ENCODE measurements at places on chromosomes 16 and 17.

- DNase-seq: no peak
Measured at GRCh38 chr16:49597796-49598195, 224.2 kb downstream of the C16orf78 start.

DNA sequence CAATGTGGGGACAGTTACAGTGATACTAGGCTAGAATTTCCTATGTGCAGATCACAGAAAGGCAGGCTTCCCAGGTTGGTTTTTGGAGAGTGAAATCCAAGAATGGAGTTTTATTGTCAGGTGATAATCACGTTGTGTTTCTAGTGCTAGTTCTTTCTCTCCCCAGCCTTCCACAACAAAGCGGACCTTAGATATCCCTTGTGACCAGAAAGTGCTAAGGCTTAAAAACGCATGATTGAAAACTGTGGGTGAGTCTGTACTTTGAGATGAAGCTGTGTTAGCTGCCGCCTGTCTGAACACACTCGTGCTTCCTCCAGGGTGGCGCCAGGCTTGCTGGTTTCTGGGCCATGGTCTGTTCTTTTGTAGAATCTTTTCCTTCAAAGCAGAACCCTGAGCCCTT lies 52.1 kb downstream of the BANP start:
- no peak for DNase-seq

GRCh38 chr17:68868708-68869107 lies 86.5 kb downstream of the ABCA8 start:
- no peak for DNase-seq

GRCh38 chr17:27381007-27381501 lies 75.2 kb upstream of the KSR1 start:
- DNase-seq: peak; percentile 23

- DNase-seq: peak; percentile 11
Measured at GRCh38 chr16:22324787-22325597, 27.8 kb downstream of the POLR3E start.

GRCh38 chr16:83200005-83200779 lies 573.4 kb downstream of the CDH13 start:
- peak; percentile 90 for DNase-seq

DNA sequence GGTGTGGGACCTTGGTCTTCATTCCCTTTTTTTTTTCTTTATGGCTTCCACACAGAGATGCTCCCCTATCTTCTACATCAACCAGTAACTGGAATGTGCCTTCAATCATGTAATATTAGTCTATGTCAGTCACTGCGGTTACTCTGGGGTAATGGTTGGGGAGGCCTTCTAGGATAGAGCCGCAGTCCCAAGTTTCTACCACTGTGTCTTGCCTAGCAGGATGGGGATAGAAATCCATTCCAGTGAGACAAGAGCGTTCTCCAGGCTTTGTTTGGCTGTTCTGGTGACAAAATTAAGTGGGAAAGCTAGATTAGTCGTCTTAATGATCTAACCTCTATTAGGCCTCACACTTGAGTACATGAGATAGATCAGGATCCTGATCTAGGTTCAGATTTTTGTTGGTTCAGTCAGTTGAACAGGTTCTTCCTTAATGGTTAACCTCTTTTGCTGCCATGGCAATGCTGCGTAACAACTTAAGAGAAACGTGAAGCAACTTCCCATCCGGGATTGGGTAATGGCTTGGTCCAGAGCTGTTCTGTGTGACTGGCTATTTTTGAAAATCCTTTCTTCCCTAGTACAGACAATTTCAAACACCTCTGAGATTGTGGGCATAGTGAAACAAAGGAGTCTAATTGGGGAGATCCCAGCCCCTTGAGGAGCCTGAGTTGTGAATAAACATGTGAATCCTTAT lies 8.7 kb downstream of the MSL1 start:
- no peak for DNase-seq

GRCh38 chr17:40168262-40168832 lies 8.9 kb upstream of the RAPGEFL1 start:
- peak; percentile 49 for DNase-seq

DNA sequence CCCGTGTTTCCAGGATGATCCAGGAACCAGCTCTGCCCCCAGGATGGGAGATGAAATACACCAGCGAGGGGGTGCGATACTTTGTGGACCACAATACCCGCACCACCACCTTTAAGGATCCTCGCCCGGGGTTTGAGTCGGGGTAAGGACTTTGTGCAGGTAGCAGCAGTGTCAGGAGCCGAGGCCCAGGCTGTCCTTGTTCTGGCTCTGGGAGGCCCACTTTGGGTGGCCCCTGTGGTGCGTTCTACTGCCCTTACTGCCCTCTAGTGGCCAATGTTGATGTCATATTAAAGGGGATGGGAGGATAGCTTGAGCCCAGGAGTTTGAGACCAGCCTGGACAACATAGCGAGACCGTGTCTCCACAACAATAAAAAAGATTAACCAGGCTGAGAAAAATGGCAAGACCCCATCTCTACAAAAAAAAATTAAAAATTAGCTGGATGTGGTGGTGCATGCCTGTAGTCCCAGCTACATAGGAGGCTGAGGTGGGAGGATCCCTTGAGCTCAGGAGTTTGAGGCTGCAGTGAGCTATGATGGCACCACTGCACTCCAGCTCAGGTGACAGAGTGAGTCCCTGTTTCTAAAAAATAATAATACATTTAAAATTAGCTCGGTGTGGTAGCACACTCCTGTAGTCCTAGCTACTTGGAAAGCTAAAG lies 20.9 kb upstream of the CLEC18A start:
- peak; percentile 23 for DNase-seq

DNA sequence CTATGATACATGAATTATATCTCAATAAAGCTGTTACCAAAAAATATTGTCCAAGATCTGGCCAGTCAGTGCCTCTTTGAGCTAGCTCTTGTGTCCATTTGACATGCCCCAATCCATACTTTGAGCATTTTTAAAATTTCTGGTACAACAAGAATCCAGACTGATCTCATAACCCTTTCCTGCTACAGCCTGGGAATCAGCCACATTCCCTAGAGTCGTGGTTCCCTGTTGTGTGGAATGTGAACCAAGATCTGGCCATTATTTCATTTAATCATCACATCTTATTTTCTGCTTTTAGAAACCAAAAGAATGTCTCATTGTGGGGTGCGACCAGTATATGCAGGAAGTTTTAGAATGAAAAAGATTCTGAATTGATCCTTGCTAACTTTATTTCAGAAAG lies 34.3 kb upstream of the RPRML start:
- no peak for DNase-seq

- peak; percentile 52 for DNase-seq
Measured at GRCh38 chr17:7997186-7997585, 5.2 kb upstream of the GUCY2D start.

GRCh38 chr17:46974086-46974485 lies 5.0 kb downstream of the RPRML start:
- DNase-seq: no peak

GRCh38 chr17:72423286-72423589 lies 302.4 kb downstream of the SOX9 start:
- DNase-seq: no peak

GRCh38 chr16:55529018-55529417 lies 20.1 kb downstream of the LPCAT2 start:
- DNase-seq: no peak

DNA sequence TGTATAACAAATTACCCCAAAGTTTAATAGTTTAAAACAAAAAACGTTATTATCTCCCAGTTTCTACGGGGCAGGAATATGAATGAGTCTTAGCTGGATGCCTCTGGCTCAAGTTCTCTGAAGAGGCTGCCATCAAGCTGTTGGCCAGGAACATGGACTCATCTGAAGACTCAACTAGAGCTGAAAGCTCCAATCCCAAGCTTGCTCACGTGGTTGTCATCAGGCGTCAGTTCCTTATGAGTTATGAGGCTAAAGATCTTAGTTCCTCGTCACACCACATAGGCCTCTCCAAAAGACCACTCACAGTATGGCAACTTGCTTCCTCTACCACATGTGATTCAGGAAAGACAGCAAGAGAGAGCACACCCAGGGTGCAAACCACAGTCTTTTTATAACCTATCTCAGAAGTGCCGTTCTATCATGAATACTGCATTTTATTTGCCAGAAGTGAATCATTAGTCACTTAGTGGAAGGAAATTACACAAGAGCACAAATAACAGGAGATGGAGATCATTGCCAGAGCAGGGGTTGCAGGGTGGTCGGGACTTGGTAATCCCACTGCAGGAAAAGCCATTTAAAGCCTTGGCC lies 48.7 kb upstream of the NLK start:
- no peak for DNase-seq

DNA sequence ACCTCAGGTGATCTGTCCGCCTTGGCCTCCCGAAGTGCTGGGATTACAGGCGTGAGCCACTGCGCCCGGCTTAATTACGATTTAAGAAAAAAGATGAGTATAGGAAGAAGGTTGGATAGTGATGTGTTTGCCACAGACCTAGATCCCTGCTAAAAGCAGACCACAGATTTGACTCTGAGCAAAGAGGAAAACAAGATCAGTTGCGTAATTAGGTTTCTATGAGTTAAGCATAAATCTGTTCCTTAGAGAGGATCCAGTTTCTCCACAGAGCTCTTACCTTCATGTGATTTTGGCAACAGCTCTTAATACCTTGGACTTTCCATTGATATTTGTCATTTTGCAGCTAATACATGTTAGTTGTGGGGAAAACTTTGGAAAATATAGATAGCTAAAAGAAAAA lies 31.1 kb downstream of the CDH1 start:
- no peak for DNase-seq

- DNase-seq: no peak
Measured at GRCh38 chr17:82789806-82790205, 37.9 kb downstream of the TBCD start.

GRCh38 chr17:82956726-82957468 lies 117.1 kb upstream of the ZNF750 start:
- no peak for DNase-seq

- no peak for DNase-seq
Measured at GRCh38 chr17:72409405-72410002, 288.7 kb downstream of the SOX9 start.

DNA sequence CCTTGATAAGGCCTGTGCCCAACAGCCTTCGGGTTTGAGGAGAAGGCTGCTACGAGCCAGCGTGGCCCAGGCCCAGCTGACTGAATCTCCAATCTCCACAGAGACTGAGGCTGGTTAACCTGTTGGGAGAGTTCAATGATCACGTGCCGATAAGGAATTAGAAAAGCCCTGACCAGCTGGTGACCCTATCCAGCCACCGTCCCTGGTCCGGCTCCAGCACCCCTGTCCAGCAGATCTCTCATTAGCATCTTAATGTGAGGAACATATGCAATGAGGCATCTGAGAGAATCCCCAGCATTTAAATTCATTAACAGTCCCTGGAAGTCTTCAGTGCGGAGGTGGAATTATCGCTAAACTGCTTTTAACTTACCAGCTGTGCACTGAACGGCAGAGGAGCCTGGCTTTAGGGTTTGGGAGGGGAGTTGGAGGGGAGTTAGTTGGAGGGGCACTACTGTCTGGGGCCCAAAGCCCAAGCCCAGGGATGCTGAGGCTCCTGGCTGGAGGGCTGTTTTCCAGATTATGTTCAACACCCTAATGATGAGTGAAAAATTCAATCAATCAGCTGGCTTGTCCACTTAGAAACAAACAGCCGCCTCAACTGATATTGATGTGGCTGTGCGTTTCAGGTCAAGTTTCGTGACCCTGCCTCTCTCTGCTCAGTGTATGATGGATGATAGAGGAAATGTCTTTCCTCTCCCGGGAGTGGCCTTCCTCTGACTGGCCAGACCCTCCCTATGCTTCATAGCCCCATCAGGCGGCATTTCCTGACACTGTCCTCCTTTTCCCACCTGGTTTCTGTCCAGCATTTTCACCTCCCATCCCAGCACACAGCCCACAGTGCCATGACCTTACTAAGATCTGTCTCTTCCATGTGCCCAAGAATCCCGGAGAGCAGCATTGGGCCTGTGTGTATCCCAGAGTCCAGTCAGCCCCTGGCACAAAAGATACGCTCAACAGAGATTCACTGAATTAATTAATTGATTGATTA lies 184.5 kb downstream of the CCT6B start:
- DNase-seq: no peak

GRCh38 chr17:56300144-56300543 lies 146.9 kb downstream of the ANKFN1 start:
- DNase-seq: no peak

GRCh38 chr16:4639899-4640509 lies 15.4 kb downstream of the MGRN1 start:
- no peak for DNase-seq

DNA sequence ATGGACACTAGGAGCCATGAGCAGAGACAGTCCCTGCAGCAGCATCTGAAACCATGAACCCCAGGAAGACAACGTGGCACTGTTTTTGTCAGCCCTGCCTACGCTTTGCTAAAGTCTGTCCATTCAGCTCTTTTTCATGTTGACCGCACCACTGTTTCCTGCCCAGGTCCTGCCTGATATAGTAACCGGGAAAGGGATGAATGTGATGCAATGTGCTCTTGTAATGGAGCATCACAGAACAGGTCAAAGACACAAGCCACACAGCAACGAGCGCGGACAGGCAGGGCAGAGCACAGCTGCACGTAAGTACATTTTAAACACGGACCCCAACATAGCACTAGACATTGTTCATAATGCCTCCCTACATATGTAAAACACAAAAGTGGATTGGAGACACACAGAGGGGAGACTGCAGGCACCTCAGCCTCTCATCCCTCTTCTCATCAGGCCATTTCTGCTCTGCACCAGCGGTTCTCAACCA lies 16.9 kb upstream of the TNFRSF13B start:
- no peak for DNase-seq

DNA sequence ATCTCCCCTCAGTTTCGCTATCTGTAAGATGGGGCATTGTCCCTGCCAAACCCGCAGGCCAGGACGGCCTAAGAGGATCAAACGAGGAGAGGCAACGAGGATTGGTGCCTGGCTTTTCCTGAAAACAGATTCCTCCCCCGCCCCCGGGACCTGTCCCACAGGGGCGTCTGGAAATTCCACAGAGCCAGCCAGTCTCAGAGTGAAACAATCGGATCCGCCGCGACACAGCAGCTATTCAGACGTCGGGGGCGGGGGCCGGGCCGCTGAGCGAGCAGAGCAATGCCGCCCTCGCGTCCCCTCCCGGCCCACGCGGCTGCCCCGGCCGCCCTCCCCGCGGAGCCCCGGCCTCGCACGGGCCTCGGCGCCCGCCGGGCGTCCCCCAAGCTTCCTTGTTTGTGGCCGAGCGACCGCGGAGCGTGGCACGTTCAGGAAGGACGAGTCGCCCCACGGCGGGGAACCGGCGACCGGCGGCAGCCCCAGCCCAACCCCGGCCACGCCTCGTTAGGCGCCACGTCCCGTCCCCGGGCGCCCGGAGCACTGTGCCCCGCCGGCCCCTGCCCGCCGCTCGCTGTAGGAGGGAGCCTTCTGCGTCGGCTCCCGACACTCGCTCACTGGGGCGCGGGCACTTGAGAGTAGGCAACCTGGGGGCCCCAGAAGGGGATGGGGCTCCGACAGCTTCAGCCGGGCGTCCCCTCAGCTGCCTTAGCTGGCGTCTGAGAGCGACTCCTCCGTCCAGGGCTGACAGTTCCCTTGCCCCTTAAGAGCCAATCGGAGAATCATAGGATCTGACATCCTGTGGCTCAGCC lies 29.6 kb upstream of the PHOSPHO1 start:
- DNase-seq: peak; percentile 13

DNA sequence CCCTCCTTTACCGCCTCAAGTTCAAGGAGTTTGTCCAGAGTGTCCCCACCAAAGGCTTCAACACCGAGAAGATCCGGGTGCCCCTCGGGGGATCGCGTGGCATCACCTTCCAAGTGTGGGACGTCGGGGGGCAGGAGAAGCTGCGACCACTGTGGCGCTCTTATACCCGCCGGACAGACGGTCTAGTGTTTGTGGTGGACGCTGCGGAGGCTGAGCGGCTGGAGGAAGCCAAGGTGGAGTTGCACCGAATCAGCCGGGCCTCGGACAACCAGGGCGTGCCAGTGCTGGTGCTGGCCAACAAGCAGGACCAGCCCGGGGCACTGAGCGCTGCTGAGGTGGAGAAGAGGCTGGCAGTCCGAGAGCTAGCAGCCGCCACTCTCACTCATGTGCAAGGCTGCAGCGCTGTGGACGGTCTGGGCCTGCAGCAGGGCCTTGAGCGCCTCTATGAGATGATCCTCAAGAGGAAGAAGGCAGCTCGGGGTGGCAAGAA lies 1.1 kb downstream of the ARL4D start:
- DNase-seq: no peak
